ENCODE measurements at places on chromosomes 5 and 9.

GRCh38 chr5:142100307-142100706 is 8.3 kb upstream of the NDFIP1 start:
- peaks cover 7% of the 10 kb centered on the region for H3K36me3 ChIP-seq
- H3K27ac ChIP-seq: peak overlapping the region; percentile 97
- H3K27me3 ChIP-seq: no peaks in the 10 kb centered on the region
- no peak for DNase-seq

DNA sequence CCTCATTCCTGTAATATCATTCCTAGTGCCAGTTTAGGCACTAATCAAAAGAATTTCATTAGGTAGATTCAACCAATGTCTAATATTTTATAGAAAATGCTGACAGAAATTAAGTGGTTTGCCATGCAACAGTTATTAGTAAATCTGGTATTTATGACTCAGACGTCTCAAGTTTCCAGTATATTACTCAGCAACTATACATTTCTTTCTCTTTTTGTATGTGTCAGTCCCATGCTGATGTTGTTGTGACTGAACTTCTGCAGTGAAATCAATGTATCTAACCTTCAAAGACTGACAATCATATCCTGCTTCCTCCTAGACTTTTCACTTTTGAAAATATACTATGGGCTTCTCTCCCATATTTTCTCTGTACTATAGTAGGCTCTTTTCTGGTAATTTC is 822.5 kb downstream of the NR2F1-AS1 start:
- no peaks in the 10 kb centered on the region for H3K4me1 ChIP-seq
- no peak overlapping the region for H3K27ac ChIP-seq
- no peaks in the 10 kb centered on the region for H3K36me3 ChIP-seq
- no peak for DNase-seq

DNA sequence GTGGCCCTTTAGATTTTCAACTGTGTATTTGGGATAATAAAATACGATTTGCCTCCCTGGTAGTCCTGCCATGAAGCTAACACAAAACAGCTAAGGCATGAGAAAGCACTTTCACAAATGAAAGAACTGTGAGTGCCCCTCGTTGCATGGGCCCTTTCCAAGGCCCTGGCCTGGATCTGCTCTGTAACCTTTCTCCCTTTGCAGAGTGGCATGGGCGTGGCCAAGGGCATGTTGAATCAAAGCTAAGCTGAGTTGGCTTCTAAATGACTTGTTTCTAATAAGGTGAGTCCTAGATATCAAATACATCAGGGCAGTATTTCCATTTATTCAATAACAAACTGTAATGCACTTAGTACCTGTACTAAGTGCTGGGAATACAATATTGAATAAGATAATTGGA is 78.7 kb upstream of the PTPN3 start:
- no peaks in the 10 kb centered on the region for H3K36me3 ChIP-seq
- no peak overlapping the region for H3K4me3 ChIP-seq
- peaks cover 9% of the 10 kb centered on the region for H3K27me3 ChIP-seq
- no peak overlapping the region for H3K27ac ChIP-seq

GRCh38 chr5:77669677-77670076 is 31.2 kb upstream of the OTP start:
- peaks cover 7% of the 10 kb centered on the region for H3K27me3 ChIP-seq
- H3K36me3 ChIP-seq: peaks cover 4% of the 10 kb centered on the region
- H3K4me1 ChIP-seq: no peaks in the 10 kb centered on the region
- DNase-seq: no peak
- H3K27ac ChIP-seq: no peak overlapping the region

- H3K4me3 ChIP-seq: no peak overlapping the region
- DNase-seq: no peak
- peaks cover 8% of the 10 kb centered on the region for H3K36me3 ChIP-seq
- no peak overlapping the region for H3K27ac ChIP-seq
- no peaks in the 10 kb centered on the region for H3K4me1 ChIP-seq
These were observed 228.4 kb upstream of the TBCA start for GRCh38 chr5:78004559-78004958.

GRCh38 chr9:100561256-100561655 is 16.6 kb upstream of the CAVIN4 start:
- no peaks in the 10 kb centered on the region for H3K4me1 ChIP-seq
- no peaks in the 10 kb centered on the region for H3K36me3 ChIP-seq
- no peaks in the 10 kb centered on the region for H3K27me3 ChIP-seq
- no peak overlapping the region for H3K4me3 ChIP-seq
- DNase-seq: no peak

DNA sequence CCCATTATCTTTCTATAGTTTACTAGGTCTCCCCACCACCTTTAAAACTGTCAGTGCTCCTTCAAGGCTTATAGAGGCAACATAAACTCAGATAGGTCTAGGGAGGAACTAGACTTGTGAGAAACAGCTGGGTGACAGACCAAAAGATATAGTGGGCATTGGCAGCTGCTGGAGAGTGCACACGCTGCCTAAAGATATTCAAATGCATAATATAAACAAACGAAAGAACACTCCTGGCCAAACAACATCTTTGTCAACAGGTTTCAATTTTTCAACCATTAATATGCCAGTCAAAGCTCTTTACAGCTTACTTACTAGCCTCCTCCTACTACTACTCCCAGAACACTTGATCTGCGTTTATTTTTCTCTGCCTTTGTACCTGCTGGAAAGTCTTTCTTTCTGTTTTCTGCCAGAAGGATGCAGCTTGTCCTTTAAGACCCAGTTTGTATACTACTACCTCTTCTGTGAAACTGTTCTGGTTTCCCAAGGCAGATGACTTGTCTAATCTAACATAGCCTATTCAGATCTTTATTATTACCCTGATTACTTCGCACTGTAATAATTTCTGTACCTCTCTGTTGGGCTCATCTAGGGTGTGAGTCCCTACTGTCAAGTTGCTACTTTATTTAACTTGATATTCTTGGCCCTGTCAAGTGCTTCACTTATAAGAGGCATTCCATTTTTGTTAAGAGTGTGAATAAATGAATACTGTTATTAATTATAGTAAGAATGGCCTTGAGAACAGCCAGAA is 14.3 kb downstream of the KDM3B start:
- H3K4me1 ChIP-seq: peaks cover 25% of the 10 kb centered on the region
- H3K27me3 ChIP-seq: no peaks in the 10 kb centered on the region
- no peak for DNase-seq
- H3K36me3 ChIP-seq: no peaks in the 10 kb centered on the region
- no peak overlapping the region for H3K27ac ChIP-seq

GRCh38 chr5:177412603-177413233 is 3.4 kb upstream of the F12 start:
- peaks cover 43% of the 10 kb centered on the region for H3K4me1 ChIP-seq
- no peaks in the 10 kb centered on the region for H3K36me3 ChIP-seq
- H3K27me3 ChIP-seq: no peaks in the 10 kb centered on the region
- H3K27ac ChIP-seq: no peak overlapping the region
- DNase-seq: no peak
- H3K4me3 ChIP-seq: no peak overlapping the region

- no peaks in the 10 kb centered on the region for H3K4me1 ChIP-seq
- no peaks in the 10 kb centered on the region for H3K36me3 ChIP-seq
- no peak for DNase-seq
- H3K4me3 ChIP-seq: no peak overlapping the region
These were observed 152.9 kb downstream of the SGCD start for GRCh38 chr5:156479849-156480248.

DNA sequence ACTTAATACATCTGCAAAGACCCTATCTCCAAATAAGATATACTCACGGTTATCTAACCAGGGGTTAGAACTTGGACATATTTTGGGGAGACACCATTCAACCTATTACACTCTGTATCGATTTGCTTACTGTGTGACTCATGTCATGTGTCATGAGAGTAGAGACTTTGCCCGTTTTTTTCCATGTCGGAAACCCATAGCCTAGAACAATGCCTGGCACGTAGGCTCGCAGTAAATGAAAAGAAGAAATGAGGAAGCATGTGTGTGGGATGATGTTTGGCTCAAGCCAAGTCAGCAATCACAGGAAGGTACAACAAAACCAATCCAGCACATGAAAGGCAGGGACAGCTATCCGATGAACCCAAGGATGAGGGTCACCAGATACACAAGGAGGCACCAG is 94.6 kb upstream of the DNAH5 start:
- peaks cover 3% of the 10 kb centered on the region for H3K4me1 ChIP-seq
- H3K27ac ChIP-seq: no peak overlapping the region
- no peaks in the 10 kb centered on the region for H3K36me3 ChIP-seq
- no peak overlapping the region for H3K4me3 ChIP-seq
- DNase-seq: no peak
- peaks cover 24% of the 10 kb centered on the region for H3K27me3 ChIP-seq

GRCh38 chr5:95840956-95841705 is 18.6 kb upstream of the GLRX start:
- no peak overlapping the region for H3K4me3 ChIP-seq
- H3K36me3 ChIP-seq: no peaks in the 10 kb centered on the region
- H3K27ac ChIP-seq: no peak overlapping the region
- H3K4me1 ChIP-seq: peaks cover 45% of the 10 kb centered on the region
- H3K27me3 ChIP-seq: no peaks in the 10 kb centered on the region

- peaks cover 17% of the 10 kb centered on the region for H3K4me1 ChIP-seq
- H3K36me3 ChIP-seq: no peaks in the 10 kb centered on the region
- H3K4me3 ChIP-seq: peak overlapping the region; percentile 78
- H3K27ac ChIP-seq: peak overlapping the region; percentile 90
- no peak for DNase-seq
These were observed 1.4 kb downstream of the HDHD3 start for GRCh38 chr9:113375057-113376023.

DNA sequence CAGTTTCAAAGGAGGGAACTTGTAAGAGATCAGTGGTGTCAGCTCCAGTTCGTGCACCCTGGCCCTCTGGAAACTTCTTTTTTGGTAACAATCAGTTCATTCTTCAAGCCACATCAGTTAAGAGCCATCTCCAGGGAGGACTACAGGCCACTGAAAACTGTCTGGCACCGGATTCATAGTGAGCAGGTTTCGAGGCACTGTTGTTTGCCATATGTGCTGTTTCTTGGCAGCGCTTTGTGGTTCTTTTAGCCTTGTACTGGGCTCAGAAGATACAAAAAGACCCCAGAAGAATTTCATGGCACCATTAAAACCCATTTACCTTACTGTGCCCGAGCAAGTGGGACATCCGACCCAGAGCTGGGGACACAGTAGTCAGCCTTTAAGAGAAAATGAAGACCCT is 68.5 kb downstream of the OTULIN start:
- no peak overlapping the region for H3K4me3 ChIP-seq
- no peaks in the 10 kb centered on the region for H3K27me3 ChIP-seq
- H3K27ac ChIP-seq: no peak overlapping the region
- peaks cover 2% of the 10 kb centered on the region for H3K36me3 ChIP-seq
- H3K4me1 ChIP-seq: peaks cover 7% of the 10 kb centered on the region
- DNase-seq: no peak

DNA sequence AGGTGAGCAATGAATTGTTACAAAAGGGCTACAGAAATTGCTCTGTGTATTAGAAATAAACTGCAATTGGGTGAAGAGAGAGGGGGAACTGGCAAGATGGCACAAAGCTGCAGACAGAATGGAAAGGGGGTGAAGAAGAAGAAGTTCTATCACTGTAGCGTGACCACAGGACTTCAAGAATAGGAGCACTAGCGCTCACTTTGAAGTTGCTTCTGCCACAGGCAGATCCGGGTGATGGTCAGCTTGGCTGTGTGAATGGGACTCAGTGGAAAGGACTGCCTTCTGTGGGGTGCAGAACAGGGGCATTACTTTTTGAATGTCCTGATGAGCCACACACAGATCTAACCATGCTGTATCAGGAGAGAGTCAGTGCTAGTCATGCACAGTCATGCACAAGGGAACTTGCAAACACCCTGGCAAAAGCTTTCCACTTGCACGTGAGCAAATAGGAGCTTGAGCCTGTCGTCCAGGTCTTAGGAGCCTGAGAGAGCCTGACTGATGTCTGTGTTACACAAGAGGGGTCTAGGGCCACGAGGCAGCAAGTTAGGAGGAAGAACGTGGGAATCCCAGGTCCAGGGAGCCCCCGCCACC is 16.3 kb downstream of the IL5 start:
- H3K36me3 ChIP-seq: no peaks in the 10 kb centered on the region
- no peaks in the 10 kb centered on the region for H3K27me3 ChIP-seq
- H3K4me1 ChIP-seq: peaks cover 18% of the 10 kb centered on the region
- H3K4me3 ChIP-seq: no peak overlapping the region

GRCh38 chr9:80951675-80952074 is 737.7 kb downstream of the TLE1 start:
- H3K4me3 ChIP-seq: no peak overlapping the region
- no peak for DNase-seq
- H3K27me3 ChIP-seq: no peaks in the 10 kb centered on the region

GRCh38 chr5:95643152-95643551 is 3.4 kb upstream of the RFESD start:
- H3K27ac ChIP-seq: no peak overlapping the region
- no peak for DNase-seq
- H3K36me3 ChIP-seq: no peaks in the 10 kb centered on the region
- peaks cover 30% of the 10 kb centered on the region for H3K4me1 ChIP-seq
- H3K4me3 ChIP-seq: no peak overlapping the region

DNA sequence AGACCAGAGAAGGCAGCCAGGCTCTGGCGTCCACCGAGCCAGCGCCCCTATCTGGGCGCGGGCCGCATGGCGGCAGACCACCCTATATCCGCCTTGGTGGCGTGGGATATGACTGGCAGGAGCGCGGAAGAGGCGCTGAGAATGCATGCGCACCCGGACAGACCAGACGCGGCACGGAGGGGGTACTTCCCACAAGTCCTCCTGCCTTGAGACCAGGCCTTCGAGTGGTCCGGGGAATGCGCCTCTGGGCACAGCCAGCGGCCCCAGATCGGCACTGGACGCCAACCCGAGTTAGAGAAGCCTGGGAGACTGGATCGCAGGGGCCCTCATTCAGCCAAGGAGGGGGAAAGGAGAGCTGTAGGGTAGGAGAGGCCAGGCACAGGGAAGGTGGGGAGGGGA is 2.5 kb upstream of the LMX1B start:
- H3K4me1 ChIP-seq: peaks cover 27% of the 10 kb centered on the region
- peak overlapping the region; percentile 91 for H3K4me3 ChIP-seq
- no peaks in the 10 kb centered on the region for H3K36me3 ChIP-seq
- peaks cover 55% of the 10 kb centered on the region for H3K27me3 ChIP-seq
- DNase-seq: no peak
- no peak overlapping the region for H3K27ac ChIP-seq

DNA sequence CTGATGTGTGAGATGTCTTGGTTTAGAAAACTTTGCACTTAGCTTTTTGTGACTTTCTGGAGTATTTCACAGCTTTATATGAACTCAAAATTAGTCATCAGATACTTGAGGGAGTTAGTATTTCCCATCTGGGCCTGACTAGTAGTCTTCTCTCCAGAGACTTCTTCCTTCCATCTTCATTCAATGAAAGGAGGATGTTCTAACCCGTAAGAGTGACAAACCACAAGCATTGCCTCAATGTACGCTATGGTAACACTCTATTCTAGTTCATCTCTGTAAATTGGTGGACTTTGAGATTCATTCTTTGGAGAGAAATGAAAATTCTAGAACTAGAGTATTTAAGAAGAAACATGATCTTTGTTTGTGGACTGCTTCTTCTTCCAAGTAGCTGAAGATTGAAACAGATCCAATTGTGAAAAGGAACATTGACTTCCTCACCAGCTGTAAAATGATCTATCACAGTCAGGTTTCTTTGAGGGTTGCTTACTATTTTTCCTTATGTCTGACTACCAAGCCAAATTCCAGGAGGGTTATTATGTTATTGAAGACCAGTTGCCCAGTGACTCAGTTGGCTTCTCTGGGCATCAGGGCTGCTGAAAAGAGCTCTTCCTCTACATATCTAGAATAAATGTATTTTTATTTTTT is 157.6 kb downstream of the SLC12A2 start:
- H3K4me1 ChIP-seq: no peaks in the 10 kb centered on the region
- H3K27ac ChIP-seq: no peak overlapping the region
- H3K36me3 ChIP-seq: no peaks in the 10 kb centered on the region
- no peak for DNase-seq
- peaks cover 9% of the 10 kb centered on the region for H3K27me3 ChIP-seq
